Transverse colon (tissue), 4 donors: ENCODE measurements at places on chromosomes 5 and 9.
A peak's percentile ranks its signal among the peaks of the same experiment; 100 is the strongest.

- no peak for DNase-seq
Measured at GRCh38 chr5:141517312-141517711, 28.4 kb downstream of the PCDHGC5 start.

- no peak for DNase-seq
Measured at GRCh38 chr9:94921092-94921471, 194.6 kb downstream of the AOPEP start.

DNA sequence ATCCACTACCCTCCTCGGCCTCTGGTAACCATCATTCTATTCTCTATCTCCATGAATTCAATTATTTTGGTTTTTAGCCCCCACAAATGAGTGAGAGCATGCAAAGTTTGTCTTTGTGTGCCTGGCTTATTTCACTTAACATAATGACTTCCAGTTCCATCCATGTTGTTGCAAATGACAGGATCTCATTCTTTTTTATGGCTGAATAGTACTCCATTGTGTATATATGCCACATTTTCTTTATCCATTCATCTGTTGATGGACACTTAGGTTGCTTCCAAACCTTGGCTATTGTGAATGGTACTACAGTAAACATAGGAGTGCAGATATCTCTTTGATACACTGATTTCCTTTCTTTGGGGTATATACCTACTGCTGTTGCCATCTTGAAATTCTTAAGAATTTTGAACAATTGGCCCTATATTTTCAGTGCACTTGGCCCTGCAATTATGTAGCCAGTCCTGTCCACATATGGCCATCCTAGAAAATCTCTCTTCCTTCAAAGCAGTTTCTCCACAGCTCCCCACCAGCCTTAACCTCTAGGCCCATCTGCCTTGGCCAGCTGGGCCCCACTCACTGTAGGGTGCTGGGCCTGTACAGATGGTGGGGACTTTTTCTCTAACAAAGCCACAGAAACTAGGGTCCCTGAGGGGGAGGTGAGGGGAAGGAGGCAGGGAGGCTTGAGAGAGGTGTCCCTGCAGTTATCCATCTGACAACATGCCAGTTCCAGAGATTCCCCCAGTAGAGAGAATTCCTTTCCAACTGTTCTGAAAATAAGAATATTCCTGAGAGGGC is 81.9 kb upstream of the LHFPL2 start:
- no peak for DNase-seq

DNA sequence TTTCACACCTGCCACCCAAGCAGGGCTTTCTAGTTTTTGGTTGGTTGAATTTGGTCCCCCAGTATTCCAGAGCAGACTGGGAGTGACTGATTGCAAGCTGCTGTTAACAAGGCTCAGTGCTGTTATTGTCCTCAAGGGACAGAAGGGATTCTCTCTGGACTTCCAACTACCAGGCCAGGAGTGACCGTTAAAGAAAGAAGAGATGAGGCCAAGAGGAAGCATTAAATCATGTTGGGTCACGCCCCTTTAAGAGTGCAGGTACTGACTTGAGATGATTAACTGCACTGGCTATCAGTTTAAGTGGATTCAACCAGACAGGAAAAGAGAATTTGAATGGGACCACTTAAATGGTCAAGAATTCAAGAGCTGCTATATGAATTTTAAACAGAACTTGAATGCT is 220.8 kb upstream of the PCSK5 start:
- DNase-seq: no peak

DNA sequence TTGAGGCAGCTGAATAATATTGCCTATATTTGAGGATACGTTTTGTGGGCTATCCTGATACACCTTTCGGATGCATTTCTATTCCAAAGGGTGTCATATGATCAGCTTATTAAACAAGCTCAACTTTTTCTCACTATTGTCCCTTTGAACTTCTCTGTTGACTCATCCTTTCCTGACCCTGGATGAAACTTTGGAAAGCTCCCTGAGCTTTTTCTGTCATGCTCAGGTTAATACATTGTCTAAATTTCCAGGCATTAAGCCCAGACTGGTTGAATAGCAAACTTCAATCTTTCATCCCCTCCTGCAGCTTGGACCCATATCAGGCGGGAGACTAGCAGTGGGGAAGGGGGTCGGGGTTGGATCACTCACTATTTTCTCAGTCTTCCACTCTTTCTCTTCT is 104.9 kb upstream of the PTPN3 start:
- DNase-seq: no peak

DNA sequence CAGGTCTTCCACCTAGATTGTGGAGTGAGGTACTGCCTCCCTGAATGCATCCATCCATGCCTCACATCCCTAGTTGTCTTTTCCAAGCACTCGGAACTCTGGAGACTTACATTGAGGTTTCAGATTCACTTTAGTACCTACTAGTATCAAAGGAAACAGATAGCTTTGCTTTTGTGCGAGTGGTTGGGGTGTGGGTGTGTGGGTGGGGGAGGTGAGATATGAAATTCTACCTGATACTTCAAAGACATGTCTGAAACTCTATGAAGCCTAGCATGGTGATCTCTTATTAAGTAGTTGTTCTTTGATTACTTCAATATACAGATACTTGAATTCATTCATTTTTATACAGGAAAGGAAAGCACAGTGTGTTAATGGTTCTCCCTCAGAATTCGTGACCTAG is 64.4 kb downstream of the MCCC2 start:
- DNase-seq: no peak

GRCh38 chr5:16702964-16703363 is 86.2 kb upstream of the RETREG1 start:
- DNase-seq: no peak

- no peak for DNase-seq
Measured at GRCh38 chr5:110413856-110414255, 312.6 kb downstream of the TMEM232 start.

GRCh38 chr5:161544350-161544765 is 2.2 kb downstream of the GABRB2 start:
- peak; percentile 33 for DNase-seq

DNA sequence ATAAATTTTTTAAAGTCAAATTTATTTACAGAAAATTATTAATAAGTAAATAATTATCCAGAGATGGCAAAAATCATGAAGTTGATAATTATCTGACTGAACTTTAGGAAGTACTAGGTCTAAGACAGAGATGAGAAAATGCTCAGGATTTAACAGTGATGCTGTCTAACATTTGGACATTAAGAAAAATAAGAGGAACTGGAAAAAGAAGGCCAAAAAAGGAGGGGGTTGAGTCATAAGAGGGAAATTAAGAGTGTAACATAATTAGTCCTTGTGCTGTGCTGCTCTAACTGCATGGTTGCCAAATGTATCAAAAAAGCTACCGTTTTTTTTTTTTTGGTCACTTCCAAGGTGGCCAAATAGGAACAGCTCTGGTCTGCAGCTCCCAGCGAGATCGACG is 35.4 kb upstream of the TUT7 start:
- no peak for DNase-seq

DNA sequence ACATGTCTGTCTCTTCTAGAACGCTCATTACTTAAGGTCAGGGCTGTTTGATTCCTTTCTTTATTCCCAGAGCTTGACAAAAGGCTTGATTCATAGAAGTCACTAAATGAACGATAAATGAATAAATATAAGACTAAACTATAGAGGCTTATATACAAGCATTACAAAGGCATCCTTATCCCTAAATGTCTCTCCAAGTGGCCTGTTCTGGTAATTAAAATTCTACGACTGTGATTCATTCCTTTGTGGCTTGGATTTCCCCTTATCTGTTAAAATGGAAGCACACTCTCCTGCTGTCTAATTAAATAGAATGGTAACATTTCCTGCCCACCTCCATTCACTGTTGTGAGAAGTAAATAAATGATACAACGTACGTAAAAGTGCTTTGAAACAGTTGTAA is 49.5 kb downstream of the C7 start:
- DNase-seq: no peak

GRCh38 chr9:95085861-95086563 is 231.5 kb downstream of the FANCC start:
- no peak for DNase-seq

GRCh38 chr9:115423646-115424045 is 305.7 kb upstream of the TNC start:
- no peak for DNase-seq

GRCh38 chr9:116349684-116350083 is 196.1 kb downstream of the PAPPA start:
- DNase-seq: no peak

DNA sequence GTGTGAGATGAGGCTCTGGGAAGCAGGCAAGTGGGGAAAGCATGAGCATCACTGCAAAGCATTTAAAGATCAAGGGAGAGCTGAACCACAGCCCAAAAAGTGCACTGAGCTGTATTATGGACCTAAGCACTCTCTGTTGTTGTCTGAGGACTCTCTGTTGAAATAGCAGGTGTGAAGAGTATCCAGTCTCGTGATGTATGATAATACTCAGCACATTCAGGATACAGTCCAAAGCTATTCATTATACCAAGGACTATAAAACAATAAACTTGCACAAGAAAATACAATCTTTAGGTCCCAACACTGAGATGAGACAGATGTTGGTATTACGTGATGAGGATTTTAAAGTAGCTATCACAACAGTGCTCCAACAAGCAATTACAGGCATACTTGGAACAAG is 97.5 kb upstream of the IGFBPL1 start:
- DNase-seq: no peak

DNA sequence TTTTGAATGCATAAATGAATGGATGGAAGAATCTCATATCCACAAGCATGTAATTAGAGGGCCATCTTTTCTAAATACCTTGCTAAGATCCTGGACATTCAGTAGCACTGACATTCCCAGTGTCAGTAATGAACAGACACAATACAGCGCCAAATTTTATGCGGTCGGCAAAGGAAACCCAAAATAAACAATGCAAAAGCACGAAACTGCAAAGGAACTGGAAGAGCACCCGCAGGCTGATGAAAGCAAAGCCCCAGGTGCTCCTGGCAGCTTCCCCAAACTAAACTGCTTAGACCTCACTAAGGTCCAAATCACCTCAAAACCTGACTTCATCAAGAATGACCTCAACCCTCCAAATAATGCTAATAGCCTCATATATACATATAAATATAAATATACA is 102.0 kb downstream of the GPR21 start:
- no peak for DNase-seq

DNA sequence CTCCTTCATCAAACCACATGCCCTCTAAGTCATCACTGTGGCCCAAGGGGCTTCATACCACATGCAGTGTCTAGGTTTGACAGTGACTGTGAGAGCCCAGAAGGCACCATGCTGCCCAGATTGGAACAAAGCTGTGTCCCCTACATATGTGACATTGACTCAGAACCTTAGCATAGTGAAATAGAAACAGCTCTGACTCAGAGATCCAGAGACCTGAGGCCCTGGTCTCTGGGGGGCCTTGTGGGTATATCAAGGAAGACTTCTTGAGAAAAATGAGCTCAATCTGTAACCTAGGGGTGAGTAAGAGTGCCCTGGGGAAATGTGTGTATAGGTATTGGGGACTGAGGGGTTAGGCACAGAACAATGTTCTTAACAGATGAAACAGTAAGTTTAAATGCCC is 7.1 kb upstream of the ENTREP1 start:
- DNase-seq: no peak

- DNase-seq: no peak
Measured at GRCh38 chr5:10624206-10624605, 60.3 kb downstream of the ANKRD33B start.

DNA sequence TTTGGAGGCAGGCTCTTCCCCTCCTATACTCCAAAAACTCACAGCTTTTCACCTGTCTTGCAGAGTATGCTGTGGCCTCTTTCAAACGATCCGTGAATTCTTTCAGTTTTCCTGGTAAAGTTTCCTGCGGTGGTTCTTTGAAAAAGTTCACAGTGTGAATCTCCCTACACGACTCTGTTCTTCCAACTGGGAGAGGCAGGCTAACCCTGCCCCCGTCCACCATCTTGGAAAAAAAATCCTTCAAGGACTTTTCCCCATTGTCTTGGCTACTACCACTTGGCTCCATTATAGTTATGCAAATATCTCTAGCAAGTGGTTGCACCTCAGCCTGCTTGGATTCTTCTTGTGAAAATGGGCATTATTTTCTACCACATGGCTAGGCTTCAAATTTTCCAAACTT is 382.6 kb downstream of the AGTPBP1 start:
- DNase-seq: no peak

DNA sequence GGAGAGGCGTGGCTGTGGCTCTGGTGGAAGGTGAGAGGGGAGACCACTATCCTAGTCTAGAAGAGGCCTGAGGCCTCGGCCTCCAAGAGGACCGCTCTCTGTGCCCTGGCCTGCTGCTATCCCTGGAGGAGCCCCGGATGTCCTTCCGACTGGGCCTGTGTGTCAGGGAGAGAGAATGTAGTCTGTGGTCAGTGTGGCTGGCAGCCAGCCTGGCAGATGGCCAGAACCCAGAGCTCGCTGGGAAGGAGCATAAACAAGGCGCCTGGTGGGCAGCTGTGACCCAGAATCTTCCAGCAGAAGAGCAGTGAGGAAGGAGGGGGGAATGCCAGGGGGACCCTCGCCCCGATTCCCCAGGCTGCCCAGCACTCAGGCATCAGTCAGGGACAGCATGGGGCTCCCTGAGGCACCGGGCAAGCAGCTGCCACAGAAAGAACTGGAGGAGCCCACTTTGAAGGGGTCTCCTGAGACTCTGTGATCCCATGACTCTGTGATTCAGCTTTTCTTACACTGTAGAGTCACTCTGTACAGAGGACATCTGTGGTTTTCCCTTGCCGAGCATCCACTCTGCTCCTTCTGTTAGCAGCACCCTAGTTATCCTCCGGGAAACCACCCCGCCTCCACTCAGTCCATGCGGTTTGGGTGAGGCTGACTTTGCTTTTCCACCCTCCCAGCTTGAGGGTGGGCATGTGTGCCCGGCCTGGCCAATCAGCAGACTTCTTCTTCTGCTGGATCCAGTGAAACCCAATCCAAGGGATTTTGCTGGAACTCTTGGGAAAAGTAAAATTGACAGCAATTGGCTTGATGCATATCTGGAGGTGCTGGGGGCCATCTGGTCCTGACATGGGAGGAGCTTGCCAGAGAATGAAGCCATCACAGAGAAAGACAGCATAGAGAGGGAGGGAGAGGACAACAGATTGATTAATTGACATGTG is 46.2 kb upstream of the PWWP2A start:
- peak; percentile 77 for DNase-seq

DNA sequence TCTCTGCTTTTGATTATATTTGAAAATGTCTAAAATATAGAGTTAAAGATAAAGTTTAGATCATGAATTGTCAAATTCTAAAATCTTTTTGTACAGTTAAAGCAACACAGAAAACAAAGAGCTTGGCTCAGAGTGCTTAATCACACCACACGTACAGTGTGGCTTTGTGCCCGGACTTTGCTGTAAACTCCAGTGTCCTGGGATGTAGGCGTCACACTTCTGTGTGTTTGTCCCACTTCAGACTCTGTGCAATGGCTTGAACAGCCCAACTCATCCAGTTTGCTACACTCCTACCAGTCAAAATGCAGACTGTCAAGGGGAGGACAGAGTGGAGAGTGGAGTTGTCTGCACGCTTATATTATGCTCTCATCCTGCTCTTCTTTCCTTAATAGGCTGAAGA is 45.3 kb downstream of the SMARCA2 start:
- no peak for DNase-seq

- DNase-seq: no peak
Measured at GRCh38 chr5:42807722-42808447, 3.8 kb downstream of the SELENOP start.

GRCh38 chr5:54722846-54723433 is 205.4 kb downstream of the SNX18 start:
- DNase-seq: no peak

- no peak for DNase-seq
Measured at GRCh38 chr5:89069591-89069990, 186.6 kb upstream of the MEF2C start.

- DNase-seq: no peak
Measured at GRCh38 chr9:84206801-84207370, 133.7 kb downstream of the SLC28A3 start.
